ENCODE measurements at places on chromosomes 11 and 22. TPM values are rescaled to one million over a fixed set of nuclear protein-coding genes. Genes with fewer than 3 reads are reported as not detected.
A peak's percentile ranks its signal among the peaks of the same experiment; 100 is the strongest.

DNA sequence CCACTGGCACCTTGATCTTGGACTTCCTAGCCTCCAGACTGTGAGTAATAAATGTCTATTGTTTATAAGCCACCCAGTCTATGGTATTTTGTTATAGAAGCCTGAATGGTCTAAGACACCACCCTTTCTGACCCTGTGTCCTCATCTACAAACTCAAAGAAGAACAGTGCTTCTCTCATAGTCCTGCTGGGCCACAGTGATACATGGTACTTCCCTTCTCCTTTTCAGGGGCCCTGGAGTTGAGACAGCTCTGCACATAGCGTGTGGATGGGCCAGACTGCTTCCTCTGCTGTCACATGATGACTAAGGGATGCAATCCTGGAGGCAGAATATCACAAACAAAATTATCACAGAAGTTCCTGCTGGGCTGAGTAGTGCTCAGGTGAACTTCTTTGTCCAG lies 5.0 kb downstream of the KCNJ11 start:
- DNase-seq: no peak

DNA sequence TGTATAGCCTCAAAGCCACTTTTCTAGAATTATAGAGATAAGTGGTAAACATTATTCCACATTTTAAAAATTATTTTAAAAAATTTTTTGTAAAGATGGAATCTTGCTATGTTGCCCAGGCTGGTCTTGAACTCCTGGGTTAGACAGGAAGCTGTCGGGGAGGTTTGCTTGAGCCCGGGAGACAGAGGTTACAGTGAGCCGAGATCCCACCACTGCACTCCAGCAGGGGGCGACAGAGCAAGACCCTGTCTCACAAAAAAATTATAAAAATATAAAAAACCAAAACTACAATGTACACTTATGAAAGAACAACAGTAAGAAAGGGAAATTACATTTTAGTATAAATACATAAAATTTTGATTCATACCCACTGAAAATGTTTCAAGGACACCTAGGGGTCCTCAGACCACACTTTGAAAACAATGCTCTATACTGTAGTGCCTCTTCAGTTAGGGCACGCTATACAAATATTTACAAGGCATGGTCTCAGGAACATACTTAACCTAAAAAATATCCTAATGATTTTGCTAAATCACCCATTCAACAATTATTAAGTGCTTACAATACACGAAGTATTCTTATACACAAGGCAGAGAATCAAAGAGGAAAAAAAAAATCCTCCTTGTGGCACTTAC lies 111.2 kb downstream of the MRTFA start:
- DNase-seq: peak; percentile 71

DNA sequence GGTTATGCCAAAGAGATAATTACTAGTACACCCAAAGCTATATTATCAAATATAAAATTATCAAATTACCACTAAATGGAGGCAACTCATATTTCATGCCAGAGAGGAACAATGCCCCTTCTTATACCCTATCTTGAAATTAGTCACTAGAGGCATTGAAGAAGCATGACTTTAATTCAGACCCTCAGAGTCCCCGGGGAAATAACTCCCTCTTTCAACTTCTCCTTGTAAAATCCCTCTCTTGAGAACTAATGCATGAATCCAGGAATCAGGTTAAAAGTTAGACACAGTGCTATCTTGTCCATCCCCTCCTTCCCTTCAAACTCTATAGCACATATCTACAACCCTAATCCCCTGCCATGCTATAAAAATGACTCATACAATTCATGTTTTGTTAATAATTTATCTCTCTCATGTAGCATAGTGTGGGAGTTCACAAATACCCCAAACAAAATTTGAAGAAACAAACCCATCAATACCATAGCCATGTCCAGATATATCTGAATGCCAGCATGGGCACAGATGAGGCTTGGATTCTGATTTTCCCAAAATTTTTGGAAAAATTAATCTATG lies 665.4 kb downstream of the KCNA4 start:
- DNase-seq: no peak

- DNase-seq: no peak
Measured at GRCh38 chr11:33296695-33297094, 39.5 kb downstream of the HIPK3 start.

DNA sequence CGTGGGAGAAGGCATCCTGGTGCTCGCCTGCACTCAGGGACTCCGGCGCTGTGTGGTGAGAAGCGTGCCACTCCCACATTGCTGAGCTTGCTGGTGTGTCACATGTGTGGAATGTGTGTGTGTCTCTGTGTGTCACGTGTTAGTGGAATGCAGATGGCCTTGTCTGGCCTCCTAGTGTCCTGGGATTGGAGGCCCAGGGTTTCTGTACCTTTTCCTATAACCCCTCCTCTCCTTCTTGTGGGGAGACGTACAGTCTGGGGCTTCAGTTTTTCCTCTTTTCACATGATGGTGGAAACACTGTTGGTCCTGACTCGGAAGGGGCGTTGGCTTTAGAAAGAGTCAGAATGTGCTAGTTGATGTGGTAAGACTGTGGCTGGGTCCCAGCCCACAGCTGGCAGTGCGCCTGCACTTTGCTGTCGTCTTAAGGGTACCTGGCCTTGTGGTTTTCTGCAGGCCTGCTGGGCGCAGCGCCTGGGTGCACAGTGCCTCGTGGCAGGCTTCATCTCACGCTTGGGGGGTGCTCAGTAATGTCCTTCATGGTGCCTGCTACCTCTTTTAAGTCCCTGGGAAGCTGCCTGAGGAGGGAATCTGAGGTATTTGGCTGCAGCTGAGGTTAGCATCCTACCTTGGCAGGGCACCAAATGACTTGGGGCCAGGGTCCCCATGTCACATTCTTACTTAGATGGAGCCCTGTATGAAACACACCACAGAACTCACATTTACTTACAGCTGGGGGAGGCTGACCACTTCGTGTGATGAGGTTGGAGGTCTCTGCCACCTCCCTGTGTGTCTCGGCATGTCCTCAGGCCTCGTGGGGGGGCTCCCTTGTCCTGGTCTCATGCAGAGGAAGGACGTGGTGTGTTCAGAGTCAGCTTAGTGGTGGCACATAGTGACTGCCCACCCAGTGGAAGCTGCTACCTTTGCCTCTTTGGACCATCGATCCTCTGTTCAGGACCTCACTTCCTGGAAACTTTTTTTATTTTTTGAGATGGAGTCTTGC lies 61.9 kb downstream of the MED15 start:
- DNase-seq: peak; percentile 78

DNA sequence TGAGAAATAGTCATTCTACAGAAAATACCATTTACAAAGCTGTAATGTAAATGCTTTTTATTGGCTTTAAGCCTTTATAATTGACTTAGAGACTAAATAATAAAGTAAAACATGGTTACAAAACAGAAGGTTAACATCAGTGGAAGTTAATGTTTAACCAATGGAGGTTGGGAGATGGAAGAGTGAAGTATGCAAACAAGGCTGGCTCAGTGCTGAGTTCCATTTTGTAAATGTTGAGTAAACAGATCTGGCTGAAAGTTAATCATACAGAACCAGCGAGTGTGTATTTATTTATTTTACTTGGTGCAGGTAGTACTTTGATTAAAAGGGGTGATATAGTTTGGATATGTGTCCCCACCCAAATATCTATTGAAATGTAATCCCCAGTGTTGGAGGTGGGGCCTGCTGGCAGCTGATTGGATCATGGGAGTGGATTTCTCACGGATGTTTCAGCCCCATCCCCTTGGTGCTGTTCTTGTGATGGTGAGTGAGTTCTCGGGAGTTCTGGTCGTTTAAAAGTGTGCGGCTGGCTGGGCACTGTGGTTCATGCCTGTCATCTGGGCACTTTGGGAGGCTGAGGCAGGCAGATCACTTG lies 827.4 kb downstream of the OPCML start:
- no peak for DNase-seq

DNA sequence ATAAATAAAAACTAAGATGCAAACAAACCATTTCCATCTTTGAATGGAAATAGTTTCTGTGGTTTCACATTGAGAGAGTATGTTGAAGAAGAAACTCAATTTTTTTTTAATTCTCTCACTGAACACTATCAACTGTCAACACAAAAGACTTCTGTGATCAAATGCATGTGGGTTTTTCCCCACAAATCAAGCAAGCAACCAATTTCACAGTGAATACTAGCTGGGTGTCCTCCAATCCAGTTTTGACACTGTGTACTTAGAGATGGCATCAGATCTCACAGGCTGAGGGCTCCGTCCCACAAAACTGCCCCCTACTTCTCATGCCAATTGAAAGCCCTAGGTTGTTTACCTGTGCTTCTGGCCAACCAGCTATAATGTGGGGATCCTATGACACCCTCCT lies 34.5 kb downstream of the CTSC start:
- no peak for DNase-seq

DNA sequence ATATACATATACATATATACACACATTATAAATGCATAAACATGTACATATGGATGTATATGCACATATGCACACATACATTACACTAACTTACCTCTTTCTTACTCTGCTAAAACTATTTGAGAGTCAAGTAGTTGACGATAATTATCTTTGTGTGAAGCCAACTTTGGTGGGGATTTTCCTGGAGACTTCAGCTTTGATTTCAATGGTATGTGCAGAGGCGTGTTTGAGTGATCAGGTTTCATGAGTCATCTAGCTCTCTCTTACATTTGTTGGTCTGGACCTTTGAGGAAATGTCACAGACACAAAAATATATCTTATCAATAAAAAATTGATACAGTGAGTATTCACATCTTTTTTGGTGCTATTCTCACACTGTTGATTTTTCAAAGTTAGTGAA lies 769.1 kb upstream of the LUZP2 start:
- no peak for DNase-seq

Gene CAPN5
- total RNA-seq: 3.0 TPM

- DNase-seq: no peak
Measured at GRCh38 chr11:102171101-102171500, 60.9 kb downstream of the YAP1 start.

Gene NCAM1
- total RNA-seq: 0.44 TPM

Gene MN1
- 0.42 TPM for total RNA-seq

Gene SLCO2B1
- not detected for total RNA-seq

Gene CATSPERZ
- not detected for total RNA-seq

GRCh38 chr22:41216984-41217383 lies 11.9 kb downstream of the L3MBTL2 start:
- no peak for DNase-seq

- no peak for DNase-seq
Measured at GRCh38 chr22:20003304-20003703, 13.3 kb downstream of the ARVCF start.

DNA sequence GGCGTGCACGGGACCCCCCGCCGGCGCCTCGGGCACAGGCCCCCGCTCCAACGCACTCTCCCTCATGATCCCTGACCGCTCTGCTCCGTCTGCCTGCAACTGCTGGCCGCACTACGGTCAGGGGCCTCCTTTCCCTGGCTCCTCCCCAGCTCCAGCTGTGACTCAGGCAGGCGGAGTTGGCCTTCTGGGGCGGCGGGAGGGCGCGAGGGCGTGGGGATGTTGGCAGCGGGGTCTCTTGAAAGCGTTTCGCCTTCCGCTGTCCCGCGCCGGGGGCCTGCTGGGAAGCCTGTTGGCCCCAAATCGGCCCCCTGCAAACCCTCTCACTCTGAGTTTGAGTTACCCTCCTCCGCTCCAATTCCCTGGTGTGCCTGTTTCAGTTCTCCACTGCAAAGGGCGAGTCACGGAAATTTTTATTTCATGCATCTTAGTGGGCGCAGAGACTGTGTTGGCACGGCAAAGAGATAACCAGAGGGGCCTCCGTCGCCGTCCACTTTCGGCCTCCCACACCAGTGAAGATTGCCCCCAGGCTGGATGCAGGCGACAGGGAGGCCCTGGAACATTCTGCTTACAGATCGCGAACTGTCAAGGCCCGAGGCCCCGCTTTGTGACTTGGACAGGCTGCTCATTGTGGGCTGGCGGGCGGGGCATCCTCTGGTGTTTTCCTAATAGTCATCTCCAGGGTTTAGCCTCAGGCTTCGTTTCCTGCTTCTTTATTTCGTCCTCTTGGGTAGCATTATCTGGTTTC lies at the start of gene CAVIN3:
Gene CAVIN3 (minus strand): TSS at position 91 of the 745 bp plus-strand sequence. CDS start 25 bp downstream, at position 66.
- DNase-seq: no peak

- no peak for DNase-seq
Measured at GRCh38 chr11:130781931-130782330, 134.3 kb downstream of the SNX19 start.

Gene GLYATL1B
- total RNA-seq: not detected

DNA sequence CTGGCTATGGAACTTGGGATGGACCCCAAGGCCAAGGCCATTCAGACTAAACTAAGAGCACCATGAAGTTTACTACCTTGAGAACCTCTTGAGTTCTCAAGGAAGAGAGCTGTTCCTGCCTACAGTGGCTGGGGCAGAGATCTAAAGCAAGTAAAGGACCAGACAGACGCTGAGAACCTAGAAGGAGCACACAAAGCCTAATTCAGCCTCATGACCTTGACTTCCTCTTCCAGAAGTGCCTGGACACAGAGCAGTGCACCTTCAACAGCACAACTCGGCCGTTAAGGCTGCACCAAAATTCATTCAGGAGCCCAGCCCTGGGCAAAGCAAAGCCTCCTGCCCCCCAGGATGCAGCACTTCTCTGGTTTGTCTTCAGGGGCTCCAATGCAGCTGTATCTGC lies 82.9 kb upstream of the AKIP1 start:
- DNase-seq: no peak

Gene CSRP3
- not detected for total RNA-seq

- DNase-seq: no peak
Measured at GRCh38 chr22:35973388-35973787, 55.2 kb downstream of the RBFOX2 start.

- DNase-seq: no peak
Measured at GRCh38 chr11:31809857-31810778, 1.0 kb downstream of the PAX6 start.

DNA sequence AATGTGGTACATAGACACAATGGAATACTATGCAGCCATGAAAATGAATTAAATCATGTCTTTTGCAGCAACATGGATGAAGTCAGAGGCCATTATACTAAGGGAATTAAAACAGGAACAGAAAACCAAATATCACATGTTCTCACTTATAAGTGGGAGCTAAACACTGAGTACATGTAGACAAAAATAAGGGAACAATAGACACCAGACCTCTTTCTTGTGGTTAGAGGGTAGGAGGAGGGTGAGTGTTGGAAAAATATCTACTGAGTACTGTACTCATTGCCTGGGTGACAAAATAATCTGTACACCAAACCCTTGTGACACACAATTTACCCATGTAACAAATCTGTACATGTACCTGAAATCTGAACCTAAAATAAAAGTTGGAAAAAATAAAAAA lies 59.1 kb upstream of the ANO5 start:
- no peak for DNase-seq

- DNase-seq: no peak
Measured at GRCh38 chr11:4385978-4386740, 7.3 kb downstream of the TRIM21 start.

- no peak for DNase-seq
Measured at GRCh38 chr11:99505831-99506230, 485.1 kb downstream of the CNTN5 start.

Gene TRIM48
- not detected for total RNA-seq

Gene CNGA4
- total RNA-seq: 0.23 TPM

- DNase-seq: no peak
Measured at GRCh38 chr11:13220148-13220547, 57.4 kb upstream of the BMAL1 start.

DNA sequence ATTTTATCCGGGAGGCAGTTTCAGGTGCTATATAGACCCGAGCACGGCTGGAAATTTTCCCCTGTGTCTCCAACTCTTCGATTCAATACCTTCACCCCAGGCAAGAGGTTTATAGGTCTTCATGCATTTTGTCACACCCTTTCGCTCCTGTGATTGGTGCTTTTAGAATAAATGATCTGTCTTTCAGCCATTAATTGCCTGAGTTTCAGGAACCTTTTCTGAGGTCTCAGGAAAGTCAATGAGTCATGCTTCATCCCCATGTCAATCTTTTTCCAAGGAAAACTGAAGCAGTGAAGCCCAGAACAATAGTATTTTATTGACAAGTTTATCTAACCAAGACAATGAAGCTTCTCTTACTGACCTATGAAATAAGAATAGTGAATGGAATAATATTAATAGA lies 29.9 kb downstream of the FAM181B start:
- no peak for DNase-seq
